ENCODE measurements at places on chromosomes 16 and 17.

- DNase-seq = no peak
- no peaks in the 10 kb centered on the region for H3K27me3 ChIP-seq
- no peak overlapping the region for H3K4me3 ChIP-seq
- H3K36me3 ChIP-seq = no peaks in the 10 kb centered on the region
- H3K27ac ChIP-seq = no peak overlapping the region
- peaks cover 23% of the 10 kb centered on the region for H3K4me1 ChIP-seq
These were observed 53.4 kb downstream of the SNTB2 start for GRCh38 chr16:69240331-69240730.

DNA sequence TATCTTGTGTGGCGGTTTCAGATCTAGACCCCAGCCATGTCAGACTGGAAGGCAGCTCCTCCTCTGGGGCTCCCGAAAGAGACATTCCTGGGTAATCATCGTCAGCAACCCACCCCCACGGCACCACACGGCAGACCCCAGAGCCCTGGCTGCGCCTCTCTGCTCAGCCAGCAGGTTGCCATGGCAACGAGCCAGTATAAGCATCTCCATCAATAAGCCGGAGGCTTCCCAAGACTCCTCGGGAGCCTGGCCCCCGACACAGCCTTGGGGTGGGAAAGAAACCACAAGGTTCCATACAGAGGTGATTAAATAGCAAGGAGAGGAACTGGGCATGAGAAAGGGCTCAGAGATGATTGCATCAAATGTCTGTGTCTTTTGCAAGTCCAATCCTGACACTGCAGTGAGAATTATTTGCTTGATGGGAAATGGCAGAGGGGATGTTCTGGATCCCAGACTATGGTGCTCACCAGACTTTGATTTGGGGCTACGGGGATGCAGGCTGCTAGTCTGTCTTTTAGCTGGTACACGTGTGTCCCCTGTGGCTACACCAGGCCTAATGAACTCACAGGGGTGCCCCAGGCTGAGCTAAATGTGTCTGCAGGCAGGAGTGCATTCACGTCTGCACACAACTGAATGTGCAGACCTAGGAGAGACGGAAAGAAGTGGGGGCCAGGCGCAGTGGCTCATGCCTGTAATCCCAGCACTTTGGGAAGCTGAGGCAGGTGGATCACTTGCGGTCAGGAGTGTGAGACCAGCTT lies 320.5 kb upstream of the TNRC6C start:
- no peak overlapping the region for H3K4me3 ChIP-seq
- no peaks in the 10 kb centered on the region for H3K36me3 ChIP-seq

GRCh38 chr17:5644065-5644464 lies 59.8 kb upstream of the NLRP1 start:
- no peaks in the 10 kb centered on the region for H3K4me1 ChIP-seq
- no peaks in the 10 kb centered on the region for H3K36me3 ChIP-seq
- no peak overlapping the region for H3K27ac ChIP-seq
- DNase-seq = no peak

DNA sequence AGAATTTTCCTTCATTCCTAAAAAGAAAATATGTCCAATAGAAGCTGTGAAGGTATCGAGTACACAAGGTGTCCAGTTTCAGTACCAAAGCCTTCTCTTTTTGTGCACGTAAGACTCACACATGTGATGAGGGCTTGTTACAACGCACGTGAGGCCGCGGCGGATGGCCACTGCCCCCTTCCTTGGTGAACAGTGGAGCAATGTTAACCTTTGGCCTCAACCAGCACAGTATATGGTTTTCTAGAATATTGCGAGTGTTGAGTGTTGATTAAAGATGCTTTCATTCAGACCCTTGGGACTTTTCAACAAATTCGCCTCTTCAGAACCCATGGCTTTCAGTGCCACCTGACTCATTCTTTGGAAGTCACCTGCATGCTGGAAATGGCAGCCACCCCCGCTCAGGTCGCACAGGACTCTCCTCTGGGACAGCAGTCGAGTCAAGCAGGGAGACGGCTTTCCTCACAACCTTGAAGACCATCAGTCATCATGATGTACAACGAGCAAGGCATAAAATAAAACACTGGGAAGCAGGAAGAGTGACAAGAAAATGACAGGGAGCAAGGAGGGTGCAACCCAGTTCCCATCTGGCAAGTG lies 14.5 kb downstream of the MAP1LC3B start:
- peaks cover 76% of the 10 kb centered on the region for H3K36me3 ChIP-seq
- H3K4me1 ChIP-seq = no peaks in the 10 kb centered on the region
- no peak overlapping the region for H3K4me3 ChIP-seq
- H3K27ac ChIP-seq = peak overlapping the region; percentile 12

Data from tibial artery (tissue), 4 donors.